ENCODE measurements at places on chromosomes 1 and 21. TPM values are rescaled to one million over a fixed set of nuclear protein-coding genes. Genes with fewer than 3 reads are reported as not detected.

Gene ARID4B
- 25.9 TPM for total RNA-seq

DNA sequence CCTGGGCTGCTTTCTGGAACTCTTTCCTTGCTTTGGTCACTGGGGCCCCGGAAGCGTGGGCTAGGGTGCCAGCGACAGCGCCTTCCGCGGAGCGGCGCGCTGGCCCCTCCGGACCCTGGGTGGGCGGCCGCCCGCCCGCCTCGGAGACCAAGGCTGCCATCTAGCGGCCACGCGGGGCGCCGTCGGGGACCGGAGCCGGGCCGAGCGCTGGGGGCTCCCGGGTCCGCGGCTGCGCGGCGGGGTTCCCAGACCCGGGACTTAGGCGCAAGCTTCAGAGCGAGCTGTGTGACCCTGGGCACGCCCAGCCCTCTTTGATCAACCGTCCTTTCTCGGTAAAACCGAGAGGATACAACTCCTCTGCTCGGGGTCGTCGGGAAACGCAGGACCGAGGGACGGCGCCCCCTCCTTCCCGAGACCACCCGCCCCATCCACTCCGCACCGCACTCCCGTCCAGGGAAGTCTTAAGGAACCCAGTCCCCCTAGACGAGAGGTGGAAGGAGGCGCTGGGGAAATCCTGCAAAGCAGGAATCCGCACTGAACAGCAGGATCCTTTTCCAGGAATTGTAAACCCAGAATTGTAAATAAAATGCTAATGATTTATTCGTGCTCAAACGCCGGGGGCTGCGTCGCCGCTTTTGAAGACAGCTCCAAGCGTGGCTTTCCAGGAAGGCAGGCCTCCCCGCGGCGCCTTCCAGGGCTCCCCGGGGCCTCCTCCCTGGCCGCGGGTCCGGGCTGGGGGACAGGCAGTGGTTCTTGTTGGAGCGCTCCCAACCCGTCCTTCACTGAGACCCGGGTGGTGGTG lies 41.2 kb downstream of the RRAGC start:
- no peak for DNase-seq

DNA sequence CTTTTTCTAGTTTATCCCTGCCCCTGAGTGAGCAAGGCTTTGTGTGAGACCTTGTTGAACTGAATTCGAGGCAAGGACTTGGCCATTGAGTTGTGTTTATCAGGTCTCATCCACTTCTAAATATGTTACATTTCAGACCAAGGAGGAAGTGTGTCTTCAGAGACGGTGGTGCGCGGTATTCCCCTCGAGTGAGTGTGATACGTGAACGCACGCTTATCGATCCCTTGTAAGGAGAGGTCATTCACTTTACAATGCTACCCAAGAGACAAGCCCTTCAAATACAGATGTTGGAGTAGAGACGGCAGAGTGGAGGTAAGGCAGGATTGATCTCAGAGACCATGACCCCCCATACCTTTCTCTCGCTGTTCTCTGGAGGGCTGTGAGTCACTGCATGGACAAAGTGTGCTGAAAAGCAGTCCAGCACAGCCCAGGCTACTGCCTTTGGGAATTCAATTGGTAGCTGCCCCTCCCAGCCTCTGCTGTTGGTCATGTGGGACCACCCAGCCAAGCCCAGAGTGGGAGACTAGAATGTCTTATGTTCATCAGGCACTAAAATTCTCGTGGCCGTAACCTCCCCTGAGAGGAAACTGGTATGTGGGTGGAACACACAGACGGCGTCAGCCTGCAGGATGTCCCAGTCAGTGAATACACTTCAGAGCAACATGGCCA lies 16.3 kb upstream of the MTARC1 start:
- no peak for DNase-seq

GRCh38 chr1:180816132-180816531 lies 96.6 kb upstream of the KIAA1614 start:
- DNase-seq, result no peak

- DNase-seq, result no peak
Observed at GRCh38 chr1:154865442-154866256, 4.4 kb downstream of the KCNN3 start.

Gene EPB41
- 82.2 TPM for total RNA-seq

Gene PTGFRN
- 84.4 TPM for total RNA-seq

DNA sequence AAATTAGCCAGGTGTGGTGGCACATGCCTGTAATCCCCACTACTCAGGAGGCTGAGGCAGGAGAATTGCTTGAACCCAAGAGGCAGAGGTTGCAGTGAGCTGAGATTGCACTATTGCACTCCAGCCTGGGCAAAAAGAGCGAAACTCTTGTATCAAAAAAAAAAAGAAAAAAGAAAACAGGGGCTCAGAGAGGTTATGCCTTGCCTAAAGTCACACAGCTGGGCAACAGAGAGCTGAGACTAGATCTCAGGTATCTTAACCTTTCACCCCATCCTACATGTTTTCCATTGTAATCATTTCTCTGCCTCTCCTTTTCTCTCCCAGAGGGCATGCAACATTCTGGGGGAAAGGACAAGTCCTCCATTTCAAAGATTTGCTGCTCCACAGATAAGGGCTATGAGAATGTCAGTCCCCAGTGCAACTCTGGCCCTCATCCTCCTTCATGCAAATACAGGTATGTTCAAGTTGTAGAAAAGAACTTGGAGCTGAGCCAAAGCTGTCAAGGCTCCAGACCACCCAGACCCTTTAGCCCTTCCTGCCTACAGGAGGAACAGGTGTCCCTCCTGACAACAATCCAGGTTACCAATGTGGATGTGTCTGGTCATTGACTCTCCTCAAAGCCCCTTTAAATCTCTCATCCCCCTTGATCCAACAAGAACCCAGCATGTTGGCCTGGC lies 6.9 kb downstream of the SLC9A1 start:
- DNase-seq, result peak; percentile 10

GRCh38 chr1:169149555-169150286 lies 43.2 kb downstream of the ATP1B1 start:
- DNase-seq, result no peak

Gene S100B
- 42.2 TPM for total RNA-seq

DNA sequence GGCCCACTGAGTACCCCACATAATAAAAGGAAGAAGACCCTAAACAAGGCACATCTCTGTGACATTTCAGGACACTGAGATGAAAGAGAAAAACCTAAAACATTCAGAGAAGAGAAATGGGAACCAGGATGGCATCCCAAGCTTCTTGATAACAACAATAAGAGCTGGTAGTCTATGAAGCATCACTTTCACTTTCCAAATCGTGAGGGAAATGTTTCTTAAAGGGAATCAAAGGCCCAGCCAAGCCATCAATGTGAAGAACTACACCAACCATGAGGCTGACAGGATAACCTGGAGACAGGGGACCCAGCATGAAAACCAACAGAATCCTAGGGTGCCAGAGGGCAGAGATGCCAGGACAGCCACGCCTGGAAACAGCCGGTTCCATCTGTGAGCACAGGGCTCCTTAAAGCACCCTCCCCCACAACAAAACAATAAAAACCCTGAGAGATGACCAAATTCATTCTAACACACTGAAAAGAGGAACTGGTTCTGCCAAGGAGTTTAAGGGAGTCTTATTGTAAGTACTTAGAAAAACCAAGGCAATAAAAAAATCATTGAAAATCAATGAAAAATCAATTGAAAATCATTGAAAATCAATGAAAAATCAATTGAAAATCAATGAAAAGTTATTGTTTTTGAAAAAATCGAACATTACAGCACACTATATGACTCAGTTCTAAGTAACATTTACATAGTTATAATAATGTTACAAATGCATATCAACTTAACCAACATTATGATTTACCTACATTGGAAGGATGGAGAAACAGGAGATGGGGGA lies 141.5 kb upstream of the ERG start:
- DNase-seq, result no peak

- DNase-seq, result no peak
Observed at GRCh38 chr1:77538956-77539518, 143.4 kb downstream of the ZZZ3 start.

DNA sequence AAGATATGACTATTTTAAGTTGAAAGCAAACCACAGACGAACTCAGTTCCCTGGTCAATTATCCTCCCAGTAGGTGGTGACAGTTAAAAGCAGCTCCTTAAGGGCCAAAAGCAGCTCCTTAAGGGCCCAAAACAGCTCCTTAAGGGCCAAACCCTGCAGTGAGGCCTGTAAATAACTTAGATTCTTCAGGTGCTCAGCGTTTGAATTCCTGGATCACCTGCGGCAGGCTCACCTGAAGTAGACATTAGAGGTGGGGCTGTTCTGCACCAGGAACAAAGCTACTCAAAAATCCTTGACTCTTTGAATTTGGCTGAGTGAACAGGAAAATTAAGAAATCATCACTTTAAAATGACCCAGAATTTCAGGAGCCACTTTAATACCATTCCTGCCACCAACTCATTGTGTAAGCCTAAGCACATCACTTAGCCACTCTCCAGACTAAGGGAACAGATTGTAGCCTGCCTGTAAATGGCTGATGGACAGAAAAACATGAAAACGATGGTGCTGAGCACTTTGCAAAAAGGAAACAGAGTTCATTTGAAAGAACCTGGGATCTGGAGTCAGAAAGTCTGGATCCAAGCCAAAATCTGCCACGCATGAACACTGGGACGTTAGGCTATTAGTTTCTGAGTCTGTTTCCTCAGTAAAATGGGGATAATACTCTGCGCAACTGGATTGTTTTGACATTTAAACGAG lies 126.9 kb downstream of the LRIG2 start:
- DNase-seq, result no peak

DNA sequence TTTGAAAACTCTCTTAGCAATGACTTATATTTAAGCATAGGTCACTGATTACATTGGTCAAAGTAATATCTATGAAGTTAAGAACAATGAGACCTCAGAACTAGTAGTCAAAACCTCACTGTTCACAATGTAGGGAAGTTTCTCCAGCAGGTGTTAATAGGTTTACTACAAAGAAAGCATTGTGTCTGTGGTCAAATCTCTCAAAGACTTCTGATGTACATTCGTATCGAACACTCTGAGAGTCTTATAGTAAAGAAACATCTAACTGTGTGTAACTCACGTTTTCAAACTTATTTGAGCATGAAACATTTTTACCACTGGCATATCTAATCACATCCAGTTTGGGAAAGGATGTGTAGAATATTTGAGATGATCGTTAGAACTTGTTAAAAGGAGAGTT lies 76.0 kb downstream of the MAP3K7CL start:
- no peak for DNase-seq

- DNase-seq, result peak; percentile 28
Observed at GRCh38 chr1:52904927-52905698, 16.4 kb downstream of the ECHDC2 start.

GRCh38 chr1:37764888-37765441 lies at the start of gene EPHA10:
Gene EPHA10 (minus strand): TSS chr1:37765120. CDS start chr1:37765066, 54 bp downstream.
- DNase-seq, result no peak

GRCh38 chr21:44290327-44291077 lies 4.8 kb downstream of the AIRE start:
- DNase-seq, result peak; percentile 29

Gene RAB7B
- total RNA-seq, result 0.69 TPM

DNA sequence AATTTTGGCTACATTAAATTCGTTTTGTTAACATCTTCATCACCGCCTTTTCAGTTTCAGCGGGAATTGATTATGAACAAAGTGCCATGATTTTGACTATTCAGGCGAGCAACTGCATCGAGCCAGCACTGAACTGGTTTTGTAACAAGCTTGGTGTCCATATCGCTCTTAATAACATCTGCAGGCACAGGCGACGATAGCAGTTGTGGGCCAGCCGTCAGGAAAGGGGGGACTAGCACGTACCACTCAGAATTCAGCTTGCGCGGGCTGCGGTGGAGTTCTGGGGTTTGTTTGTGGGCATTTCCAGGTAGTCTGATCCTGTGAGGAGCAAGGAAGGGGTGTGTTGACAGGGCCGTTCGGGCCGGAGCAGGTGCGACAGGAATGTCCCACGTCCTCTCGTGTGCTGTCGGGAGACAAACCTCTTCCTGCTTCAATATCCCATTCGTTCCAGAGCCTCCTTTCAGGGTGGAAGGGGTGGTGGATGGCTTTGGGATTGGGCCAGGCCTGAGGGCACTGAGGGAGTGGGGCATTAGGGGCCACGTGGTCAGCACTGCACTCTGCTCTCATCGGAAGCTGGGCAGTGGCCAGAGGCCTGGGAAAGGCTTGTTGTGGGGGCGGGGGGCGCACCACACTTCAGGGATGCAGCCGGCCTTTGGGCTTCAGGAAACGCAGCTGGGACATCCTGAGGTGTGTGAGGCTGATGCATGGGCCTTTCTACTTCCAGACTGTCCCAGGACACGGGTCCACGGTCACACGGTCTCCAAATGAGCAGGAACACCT lies 39.1 kb downstream of the SKI start:
- DNase-seq, result no peak

DNA sequence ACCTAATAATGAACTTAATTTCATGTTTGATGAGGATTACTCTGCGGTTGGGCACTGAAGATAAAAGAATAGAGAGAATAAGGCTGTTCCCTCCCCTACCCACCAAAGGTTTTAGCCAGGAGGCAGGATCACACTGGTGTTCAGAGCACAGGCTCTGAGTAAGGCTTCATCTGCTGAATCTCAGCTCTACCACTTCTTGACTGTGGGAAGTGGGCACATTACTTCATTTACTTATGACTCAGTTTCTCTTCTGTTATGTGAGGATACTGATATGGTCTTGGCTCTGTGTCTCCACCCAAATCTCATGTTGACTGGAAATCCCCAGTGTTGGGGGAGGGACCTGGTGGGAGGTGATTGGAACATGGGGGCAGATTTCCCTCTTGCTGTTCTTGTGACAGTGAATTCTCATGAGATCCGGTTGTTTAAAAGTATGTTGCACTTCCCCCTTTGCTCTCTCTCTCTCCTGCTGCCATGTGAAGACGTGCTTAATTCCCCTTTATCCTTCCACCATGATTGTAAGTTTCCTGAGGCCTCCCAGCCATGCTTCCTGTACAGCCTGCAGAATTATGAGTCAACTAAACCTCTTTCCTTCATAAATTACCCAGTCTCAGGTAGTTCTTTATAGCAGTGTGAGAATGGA lies 79.7 kb downstream of the SMYD2 start:
- no peak for DNase-seq

Gene CR1
- total RNA-seq, result 0.84 TPM

GRCh38 chr1:240658312-240658960 lies 46.5 kb upstream of the GREM2 start:
- DNase-seq, result no peak

- DNase-seq, result peak; percentile 76
Observed at GRCh38 chr1:203038891-203039608, 12.8 kb downstream of the PPFIA4 start.

GRCh38 chr1:157101149-157101548 lies 1.5 kb upstream of the ETV3L start:
- no peak for DNase-seq

DNA sequence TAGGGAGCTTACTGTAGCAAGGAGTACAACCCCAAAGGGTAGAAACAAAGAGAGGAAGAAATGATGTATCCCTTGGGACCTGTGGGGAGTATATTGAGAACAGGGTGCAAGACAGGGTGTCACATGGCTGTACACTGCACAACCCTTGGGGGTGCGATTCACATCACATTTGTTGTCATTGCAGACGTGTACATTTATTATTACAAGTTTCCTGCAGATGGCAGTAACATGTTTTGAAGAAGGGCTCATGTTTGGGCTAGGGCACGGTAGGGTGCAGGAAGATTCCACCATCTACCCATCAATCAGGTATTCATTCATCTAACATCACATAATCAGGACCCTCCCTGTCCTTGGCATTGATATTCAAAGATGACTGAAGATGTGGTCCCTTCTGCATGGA lies 62.5 kb downstream of the NDUFS5 start:
- DNase-seq, result no peak

Measured in mucosa of descending colon (tissue), 3 donors.